ENCODE measurements at places on chromosomes 16 and 17. TPM values are rescaled to one million over a fixed set of nuclear protein-coding genes. Genes with fewer than 3 reads are reported as not detected.

KCNAB3 gene
- total RNA-seq = 12.5 TPM

PRSS53 gene
- total RNA-seq = 10.4 TPM

WDR45B gene
- total RNA-seq = 56.9 TPM

GRCh38 chr16:85464383-85465305 is 148.5 kb upstream of the GSE1 start:
- no peak for DNase-seq

GRCh38 chr16:23232806-23233205 is 50.3 kb downstream of the SCNN1G start:
- no peak for DNase-seq

DNA sequence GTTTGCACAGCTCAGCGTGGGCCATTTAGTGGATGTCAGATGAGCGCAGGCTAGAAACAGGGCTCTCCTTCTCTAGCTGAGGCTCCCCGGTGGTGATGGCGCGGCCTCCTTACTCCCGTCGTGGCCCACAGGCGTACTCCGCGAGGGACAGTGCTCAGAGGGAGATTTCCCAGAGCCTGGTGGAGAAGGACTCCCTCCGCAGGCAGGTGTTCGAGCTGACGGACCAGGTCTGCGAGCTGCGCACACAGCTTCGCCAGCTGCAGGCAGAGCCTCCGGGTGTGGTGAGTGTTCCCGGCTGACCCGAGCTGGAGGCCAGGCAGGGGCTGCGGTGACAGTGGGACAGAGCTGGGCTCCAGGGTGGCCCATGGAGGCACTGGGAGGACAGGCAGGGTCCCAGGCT is 21.4 kb downstream of the CARD14 start:
- DNase-seq = no peak

GRCh38 chr16:14539156-14539555 is 90.9 kb downstream of the PARN start:
- no peak for DNase-seq

Measured in activated naive CD8-positive, alpha-beta T cell treated with anti-CD3 and anti-CD28 coated beads, Interleukin-2, amount 10 ng/mL, durations not matched to agents 7 days and 5 days (primary cell).